ENCODE measurements at places on chromosomes 5 and 9. TPM values are rescaled to one million over a fixed set of nuclear protein-coding genes. Genes with fewer than 3 reads are reported as not detected.

The COL27A1 gene
- total RNA-seq, result 9.9 TPM

The CNTFR gene
- not detected for total RNA-seq

The PRDM9 gene
- not detected for total RNA-seq

The DND1 gene
- total RNA-seq, result not detected

The CER1 gene
- not detected for total RNA-seq

The PRSS3 gene
- total RNA-seq, result 6.5 TPM

The PNPLA7 gene
- total RNA-seq, result 1.4 TPM

The FBXO38 gene
- total RNA-seq, result 65.1 TPM

The RPP25L gene
- 22.8 TPM for total RNA-seq

The BAAT gene
- 0.19 TPM for total RNA-seq

The CAVIN4 gene
- total RNA-seq, result 1.5 TPM

The PAM gene
- total RNA-seq, result 232 TPM

The ENTREP1 gene
- 0.38 TPM for total RNA-seq

The CSNK1G3 gene
- total RNA-seq, result 45.6 TPM

The NEUROG1 gene
- not detected for total RNA-seq

The ORM2 gene
- total RNA-seq, result not detected

The SPINK6 gene
- not detected for total RNA-seq

The EGFLAM gene
- total RNA-seq, result 26.1 TPM

The SMIM27 gene
- total RNA-seq, result 7.0 TPM

The EQTN gene
- total RNA-seq, result not detected

The OR1L1 gene
- not detected for total RNA-seq

The SLC12A7 gene
- total RNA-seq, result 19.4 TPM

The LRRC70 gene
- 1.2 TPM for total RNA-seq

The CCDC192 gene
- total RNA-seq, result not detected

The SPINK4 gene
- not detected for total RNA-seq

The GMCL2 gene
- total RNA-seq, result not detected

The ADAMTS12 gene
- 57.8 TPM for total RNA-seq

The EPB41L4B gene
- 3.3 TPM for total RNA-seq

The FRMD3 gene
- total RNA-seq, result 11.1 TPM

The LRRC19 gene
- not detected for total RNA-seq

The GGTA1 gene
- not detected for total RNA-seq

The PCDHGC4 gene
- 0.77 TPM for total RNA-seq

The SPATA31E1 gene
- total RNA-seq, result not detected

The DEPDC1B gene
- 13.6 TPM for total RNA-seq

The CYSRT1 gene
- under 0.01 TPM for total RNA-seq

The IFNE gene
- 9.6 TPM for total RNA-seq

The FCN2 gene
- total RNA-seq, result not detected

The FIBCD1 gene
- 3.3 TPM for total RNA-seq

The PCDHB3 gene
- 0.19 TPM for total RNA-seq

The RCL1 gene
- total RNA-seq, result 14.4 TPM

The TTC23L gene
- 0.28 TPM for total RNA-seq

The CCDC183 gene
- total RNA-seq, result under 0.01 TPM

The PTGDS gene
- 1.7 TPM for total RNA-seq

The TMEFF1 gene
- 1.5 TPM for total RNA-seq

The TAF1L gene
- not detected for total RNA-seq

The FOXD4L4 gene
- under 0.01 TPM for total RNA-seq

The F12 gene
- total RNA-seq, result not detected

The NUTM2G gene
- total RNA-seq, result not detected

The PHYHD1 gene
- total RNA-seq, result 5.9 TPM

The CD274 gene
- 6.5 TPM for total RNA-seq

The CBY3 gene
- total RNA-seq, result not detected

All from regular cardiac myocyte (primary cell).